ENCODE measurements at places on chromosomes 4 and X.

DNA sequence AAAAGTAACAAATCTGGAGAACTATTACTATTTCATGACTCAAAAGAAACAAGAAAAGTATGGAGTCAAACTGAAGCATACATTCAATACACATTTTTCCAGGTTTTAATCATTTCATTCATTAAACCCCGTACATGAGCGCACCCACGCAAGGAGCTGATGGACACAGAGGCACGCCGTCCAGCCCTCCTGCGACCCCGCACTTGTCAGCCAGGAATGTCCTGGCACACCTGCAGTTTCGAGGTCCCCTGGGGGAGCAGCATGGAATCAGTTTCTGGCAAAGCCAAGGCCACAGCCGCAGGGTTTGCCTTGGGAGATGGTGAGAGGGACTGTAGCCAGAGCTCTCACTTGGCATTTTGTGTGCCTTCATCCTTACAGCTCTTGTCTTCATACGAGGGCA is 12.8 kb upstream of the SLC2A9 start:
- no peak for DNase-seq

DNA sequence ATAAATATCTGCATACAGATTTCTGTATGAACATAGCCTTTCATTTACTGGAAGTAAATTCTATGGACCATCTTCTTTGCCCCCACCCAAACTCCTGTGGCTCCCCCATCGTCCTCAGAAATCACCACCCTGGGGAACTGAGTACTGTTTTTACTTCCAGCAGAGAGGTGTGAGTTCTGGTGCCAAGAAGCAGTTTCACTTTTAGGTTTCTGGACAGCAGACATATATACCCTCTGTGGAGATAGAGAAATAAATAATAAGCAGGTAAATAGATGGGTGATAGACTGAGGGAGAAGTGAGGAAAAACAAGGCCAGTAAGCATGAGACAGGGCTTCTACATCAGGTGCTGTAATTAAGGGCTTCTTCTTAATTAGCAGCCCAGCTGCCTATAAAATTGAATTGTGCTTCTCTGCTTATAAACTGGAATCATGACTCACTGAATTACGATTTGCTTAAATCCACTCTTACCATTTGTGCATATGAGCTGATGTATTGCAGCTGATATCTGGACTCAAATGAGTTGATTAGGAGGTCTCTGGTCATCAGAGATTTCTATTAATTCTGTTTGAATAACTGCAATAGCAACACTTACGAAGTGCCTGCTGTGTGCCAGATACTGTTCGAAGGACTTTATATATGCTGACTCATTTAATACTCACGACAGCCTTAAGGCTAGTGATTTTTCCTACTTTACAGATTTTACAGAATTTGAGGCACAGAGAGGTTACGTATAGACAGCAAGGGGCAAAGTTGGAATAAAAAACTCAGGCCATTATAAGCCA is 60.8 kb upstream of the DHX15 start:
- no peak for DNase-seq

GRCh38 chr4:3128976-3129375 is 54.5 kb downstream of the HTT start:
- no peak for DNase-seq

GRCh38 chr4:119832776-119833175 is 204.2 kb upstream of the PDE5A start:
- no peak for DNase-seq

- DNase-seq: no peak
Observed at GRCh38 chr4:46146993-46147392, 23.1 kb upstream of the GABRG1 start.

GRCh38 chrX:41946989-41947612 is 23.7 kb upstream of the CASK start:
- no peak for DNase-seq

DNA sequence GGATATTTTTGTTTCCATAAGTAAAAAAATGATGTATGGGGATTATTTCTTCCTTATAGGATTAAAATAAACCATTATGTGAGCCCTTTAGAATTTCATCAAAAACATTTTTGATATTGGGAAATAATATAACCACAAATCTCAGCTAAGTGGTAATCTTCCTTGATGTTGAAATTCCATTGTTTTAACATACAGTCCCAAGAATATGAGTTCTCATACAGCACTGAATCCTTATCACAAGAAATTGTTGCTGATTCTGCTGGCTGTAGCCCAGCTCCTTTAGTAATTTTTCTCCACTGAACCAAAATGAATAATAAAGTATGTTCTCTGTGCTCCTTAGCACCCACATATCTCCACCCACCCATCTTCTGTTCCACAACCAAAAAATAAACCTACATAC is 41.9 kb upstream of the FAM47B start:
- no peak for DNase-seq

- DNase-seq: no peak
Observed at GRCh38 chr4:96703265-96703664, 863.4 kb downstream of the PDHA2 start.

DNA sequence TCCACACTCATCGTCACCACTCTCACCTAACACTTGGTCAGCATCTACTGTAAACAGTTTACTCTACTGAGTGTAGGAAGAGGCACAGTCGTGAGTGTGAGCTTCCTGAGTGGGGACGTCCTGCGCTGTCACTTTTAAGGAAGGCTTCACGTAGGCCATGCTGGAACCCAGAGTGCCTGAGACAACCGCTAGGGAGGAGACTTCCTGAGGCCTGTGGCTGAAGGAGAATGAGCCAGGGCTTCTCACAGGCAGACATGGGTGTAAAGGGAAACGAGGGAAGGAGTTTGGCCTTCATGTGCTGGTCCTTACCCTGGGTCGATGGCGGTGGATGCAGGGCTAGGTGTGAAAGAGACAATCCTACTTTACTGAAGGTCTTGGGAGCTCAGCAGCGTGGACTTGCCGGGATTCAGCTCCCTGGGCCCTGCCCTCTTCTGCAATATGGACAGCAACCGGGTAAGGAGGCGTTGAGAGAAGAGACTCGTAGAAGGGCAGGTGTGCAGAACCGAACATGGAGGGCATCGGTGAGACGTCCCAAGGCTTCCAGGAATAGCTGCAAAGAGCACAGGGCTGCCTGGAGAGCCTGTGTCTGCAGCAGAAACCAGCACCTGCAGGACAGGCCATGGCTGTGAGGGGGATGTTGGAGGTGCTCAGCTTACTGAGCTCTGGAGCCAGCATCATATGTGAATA is 48.7 kb upstream of the TLR3 start:
- DNase-seq: no peak

DNA sequence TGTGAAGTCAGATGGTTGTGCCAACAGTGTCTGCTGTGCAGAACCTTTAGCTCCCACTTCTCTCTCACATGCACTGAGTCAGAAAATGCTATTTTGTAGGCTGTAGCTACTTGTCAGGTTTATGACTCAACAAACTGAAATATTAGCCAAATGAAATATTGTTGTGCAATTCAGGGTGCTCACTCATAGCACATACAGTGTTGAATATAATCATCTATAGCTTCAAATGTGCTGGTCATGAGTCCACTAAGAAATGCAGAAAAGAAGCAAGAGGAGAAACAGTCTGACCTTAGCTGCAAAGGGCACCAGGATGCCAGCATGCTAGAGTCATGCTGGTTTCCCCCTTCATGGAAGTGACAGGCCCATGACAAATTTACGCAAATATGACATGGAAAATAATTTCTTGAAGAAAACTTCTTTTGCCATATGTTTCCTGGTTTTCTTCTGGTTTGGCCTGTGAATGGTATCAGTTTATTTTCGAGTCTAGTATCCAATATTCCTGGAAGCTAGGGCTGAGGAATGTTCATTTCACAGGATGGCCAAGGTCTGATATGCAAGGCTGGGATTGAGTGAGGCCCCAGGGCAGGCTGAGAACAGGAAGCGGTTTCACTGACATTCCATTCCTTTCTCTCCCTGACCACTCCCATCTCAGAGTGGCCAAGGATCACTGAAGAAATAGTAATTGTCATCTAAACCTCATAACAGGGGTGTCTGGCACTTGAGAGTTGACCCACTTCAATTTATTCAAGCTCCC is 10.3 kb upstream of the CXCL2 start:
- DNase-seq: no peak

- no peak for DNase-seq
Observed at GRCh38 chr4:14302021-14302420, 674.5 kb upstream of the BOD1L1 start.

DNA sequence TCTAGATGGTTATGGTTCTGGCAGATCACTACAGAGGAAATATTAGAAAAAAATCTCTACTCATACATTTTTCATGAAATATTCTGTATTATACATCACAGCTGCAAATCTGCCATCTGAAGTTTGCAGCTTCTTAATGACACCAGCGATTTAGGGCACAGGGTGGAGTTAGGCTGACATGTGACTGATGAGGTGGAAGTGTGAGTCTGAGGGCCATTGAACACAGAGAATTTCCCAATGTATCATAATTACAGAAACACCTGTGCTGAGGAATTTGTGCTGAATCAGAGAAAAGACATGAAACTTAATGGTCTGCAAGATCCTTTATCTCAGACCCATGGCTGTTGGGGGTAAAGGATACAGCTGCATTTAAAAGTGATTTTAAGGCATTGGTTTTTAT is 2025.6 kb upstream of the AGA start:
- DNase-seq: no peak

DNA sequence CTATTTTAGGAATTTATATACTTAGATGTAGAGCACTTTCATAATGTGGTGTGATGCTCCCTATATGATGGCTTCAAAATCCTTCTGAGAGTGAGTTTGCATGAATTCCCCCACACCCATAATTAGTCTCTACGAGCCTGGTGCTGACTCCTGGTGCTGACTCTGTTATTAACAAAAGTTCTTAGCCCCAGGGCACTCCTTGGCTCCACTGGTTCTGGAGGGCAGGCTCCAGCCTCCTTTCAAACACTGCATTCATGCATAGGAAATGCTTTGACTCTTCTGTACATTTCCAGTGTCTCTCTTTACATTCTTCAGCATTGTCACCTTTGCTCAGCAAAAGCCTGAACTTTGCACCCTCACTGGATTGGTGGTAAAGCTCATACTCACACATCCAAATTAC is 64.0 kb downstream of the LNX1 start:
- no peak for DNase-seq

GRCh38 chr4:85565761-85566480 is 91.0 kb downstream of the ARHGAP24 start:
- DNase-seq: no peak

- DNase-seq: no peak
Observed at GRCh38 chr4:179151770-179152169, 1709.5 kb upstream of the AGA start.

GRCh38 chr4:38581426-38582106 is 82.4 kb upstream of the KLF3 start:
- no peak for DNase-seq

- DNase-seq: no peak
Observed at GRCh38 chr4:4578981-4579380, 37.1 kb upstream of the STX18 start.

DNA sequence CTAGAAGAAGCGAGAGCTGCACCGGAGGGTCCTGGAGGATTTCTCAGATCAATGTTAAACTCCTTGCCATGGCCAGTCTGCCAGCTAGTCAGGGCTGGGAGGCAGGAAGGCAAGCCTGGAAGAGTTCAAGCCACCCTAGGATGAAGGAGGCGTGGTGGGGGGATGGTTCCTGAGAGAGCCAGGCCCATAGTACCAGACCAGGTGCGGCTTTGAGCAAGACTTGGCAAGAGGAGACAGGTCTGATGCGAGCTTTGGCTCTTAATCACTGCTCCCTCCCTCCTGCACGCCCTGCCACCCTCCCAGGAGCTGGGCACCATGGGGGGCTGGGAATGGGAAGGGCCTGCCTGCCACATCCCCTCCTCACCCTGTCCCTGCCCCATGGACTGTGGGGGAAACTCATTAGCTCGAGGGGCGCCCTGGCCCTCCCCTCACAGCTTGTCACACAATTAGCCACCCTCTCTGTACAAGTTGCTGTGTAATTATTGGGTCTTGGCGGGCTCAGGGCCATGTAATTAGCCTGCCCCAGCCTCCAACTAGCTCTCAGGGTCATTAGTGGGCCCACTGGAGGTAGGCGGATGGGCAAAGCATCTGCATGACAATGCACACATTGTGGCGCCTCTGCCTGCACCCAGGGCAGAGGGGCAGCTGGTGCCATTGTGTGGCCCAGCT is 50.3 kb downstream of the EFNB1 start:
- DNase-seq: no peak

DNA sequence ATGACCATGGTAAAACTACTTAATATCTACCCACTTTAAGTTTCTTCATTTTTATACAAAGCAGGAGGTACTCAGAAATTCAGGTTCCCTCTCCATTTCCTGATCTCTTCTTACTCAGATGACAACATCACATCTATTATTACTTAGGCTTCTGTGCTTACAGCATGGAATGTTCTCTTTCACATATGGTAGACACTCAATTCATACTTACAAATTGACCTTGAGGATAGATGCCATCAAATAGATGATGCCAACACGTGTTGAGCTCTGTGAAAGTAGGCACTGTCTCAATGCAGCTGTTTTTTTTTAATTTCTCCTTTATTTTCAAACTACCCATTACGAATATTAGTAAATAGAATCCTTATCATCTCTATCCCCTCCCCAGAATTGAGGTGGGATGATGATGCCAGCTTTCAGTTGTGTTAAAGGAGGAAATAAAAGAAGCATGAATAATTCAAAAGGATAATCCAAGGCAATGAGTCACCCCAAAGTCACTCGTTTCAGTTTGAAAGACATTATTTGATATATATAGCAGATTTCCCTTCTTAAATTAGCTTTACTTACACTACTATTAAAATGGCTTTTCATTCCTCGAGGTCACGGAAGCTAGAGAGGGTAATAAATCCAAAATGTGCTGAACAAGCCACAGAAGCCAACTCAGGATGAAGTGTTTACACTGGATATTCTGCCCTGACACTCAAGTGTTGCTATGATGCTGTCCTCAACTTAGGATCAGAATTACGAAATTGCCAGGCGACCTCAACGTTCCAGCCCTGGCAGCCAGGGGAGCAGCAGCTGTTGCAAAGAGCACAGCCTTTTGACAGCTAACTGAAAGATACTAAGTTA is 124.2 kb upstream of the EOLA2 start:
- DNase-seq: no peak

DNA sequence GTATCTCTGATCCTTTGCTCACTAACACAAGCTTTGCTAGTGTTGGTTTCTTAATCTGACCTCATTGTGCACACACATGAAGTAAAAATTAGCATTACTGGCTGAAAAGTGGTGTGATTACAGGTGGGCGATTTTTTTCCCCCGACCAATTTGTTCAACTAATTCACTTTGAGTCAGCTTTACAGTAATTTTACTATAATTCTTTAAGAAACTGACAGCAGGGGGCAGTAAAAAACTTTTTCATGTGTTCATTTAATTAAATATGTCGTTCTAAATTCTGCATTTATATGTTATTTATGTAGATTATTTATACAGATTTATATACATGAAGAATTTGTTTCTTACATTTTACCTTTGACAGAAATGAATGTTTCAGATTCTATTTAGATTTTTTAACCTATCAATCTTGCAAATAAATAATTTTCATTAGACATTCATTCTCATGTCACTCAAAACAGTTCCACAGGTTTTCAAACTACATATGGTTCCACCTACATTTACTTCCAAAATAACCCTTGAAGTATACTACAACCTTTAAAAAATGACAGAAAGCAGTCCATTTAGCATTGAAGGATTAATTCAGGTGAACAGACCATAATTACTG is 17.5 kb downstream of the PALLD start:
- DNase-seq: no peak

GRCh38 chr4:42088386-42088785 is 64.1 kb downstream of the BEND4 start:
- DNase-seq: no peak

GRCh38 chrX:85627363-85627762 is 247.9 kb upstream of the POF1B start:
- DNase-seq: no peak

Data from activated T-cell treated with anti-CD3 and anti-CD28 coated beads, Interleukin-2, amount 50 U/mL, for 4 hours (primary cell).